ENCODE measurements at places on chromosomes 1 and 21.

- DNase-seq, result no peak
These were observed 177.3 kb downstream of the CHRM3 start for GRCh38 chr1:239563681-239564080.

DNA sequence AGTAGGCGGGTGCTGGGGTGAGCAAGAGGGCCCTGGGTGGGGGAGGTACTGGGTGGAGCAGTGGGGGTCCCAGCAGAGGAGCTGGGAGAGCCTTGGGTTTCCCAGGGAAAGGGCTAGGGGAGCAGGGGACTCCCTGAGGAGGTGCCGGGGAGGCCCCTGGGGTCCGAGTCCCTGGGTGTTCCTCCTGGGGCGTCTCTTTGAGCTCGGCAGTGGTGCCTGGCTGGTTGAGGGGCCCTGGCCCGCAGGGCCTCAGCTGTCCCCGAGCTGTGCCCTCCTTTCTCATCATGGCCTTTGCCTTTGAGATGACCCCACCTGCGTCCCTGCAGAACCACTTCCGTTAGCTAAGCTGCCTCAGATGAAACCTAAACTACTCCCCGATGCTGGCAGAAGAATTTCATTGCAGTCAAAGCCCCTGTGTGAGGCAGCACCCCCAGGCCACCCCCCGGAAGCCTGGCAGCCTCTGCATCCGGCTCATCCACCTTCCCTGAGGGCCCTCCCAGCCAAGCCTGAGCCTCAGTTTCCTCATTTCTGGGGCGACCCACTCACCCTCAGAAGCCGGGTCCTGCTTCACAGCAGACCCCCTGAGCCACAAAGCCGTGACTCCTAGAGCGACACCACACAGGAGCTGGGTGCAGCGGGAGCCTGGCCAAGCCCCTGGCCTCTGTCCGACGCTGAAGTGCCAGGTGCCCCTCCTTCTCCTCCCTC is 43.5 kb upstream of the TRAPPC10 start:
- no peak for DNase-seq

DNA sequence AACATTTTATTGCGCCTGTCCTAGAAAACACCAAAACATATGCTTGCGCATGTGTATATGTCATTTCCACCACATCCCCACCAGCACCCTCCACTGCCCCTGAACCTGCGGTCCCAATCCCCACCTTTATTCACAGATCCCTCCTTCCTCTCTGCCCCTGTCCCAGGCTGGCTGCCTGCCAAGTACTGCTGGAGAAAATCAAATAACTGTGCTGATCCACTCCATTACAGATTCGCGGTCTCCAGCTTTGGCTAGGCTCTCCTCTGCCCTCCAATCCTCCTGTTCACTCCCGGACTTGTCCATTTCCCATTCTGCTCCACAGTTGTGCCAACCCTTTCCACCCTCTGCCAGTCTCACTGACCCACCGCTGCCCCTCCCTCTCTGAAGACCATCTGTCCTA is 59.3 kb upstream of the GJB5 start:
- no peak for DNase-seq

DNA sequence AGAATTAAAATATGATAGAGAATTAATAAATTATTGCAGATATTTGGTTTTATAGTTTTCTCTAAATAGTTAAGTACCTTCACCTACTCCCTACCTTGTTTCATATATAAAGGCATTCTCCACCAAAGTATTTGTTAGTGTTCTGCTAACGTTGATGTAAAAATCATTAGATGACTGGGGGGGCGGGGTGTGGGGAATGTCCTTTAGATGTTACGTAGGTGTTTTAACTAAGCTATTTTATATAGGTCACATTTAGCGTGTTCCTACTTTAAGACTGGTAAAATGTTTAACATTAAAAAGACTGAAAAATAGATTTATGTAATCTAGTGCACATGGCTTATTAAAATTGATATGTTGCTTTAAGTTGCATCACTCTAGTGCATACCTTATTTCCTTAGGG is 48.6 kb downstream of the PTPRC start:
- DNase-seq, result no peak

- DNase-seq, result no peak
These were observed 31.9 kb downstream of the MTARC1 start for GRCh38 chr1:220818421-220819173.

GRCh38 chr1:88145752-88146151 is 538.3 kb upstream of the PKN2 start:
- no peak for DNase-seq

DNA sequence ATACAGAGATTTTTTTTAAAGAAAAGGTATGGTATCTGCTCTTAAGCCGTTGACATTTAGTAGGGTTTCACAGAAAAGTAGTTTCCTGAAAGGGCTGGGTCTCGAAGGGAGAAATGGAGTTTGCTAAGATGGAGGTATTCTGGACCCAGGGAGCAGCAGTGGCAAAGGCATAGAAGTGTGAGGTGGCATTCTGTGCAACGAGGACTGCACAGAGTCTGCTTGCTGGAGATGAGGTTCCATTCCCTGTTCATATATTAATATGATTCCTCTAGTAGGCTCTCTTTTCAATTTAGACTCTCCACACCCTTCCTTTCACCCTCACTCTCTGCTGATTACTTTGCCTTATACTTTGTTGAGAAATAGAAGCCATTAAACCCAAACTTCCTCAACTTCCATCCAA is 38.5 kb upstream of the PODN start:
- DNase-seq, result no peak

- DNase-seq, result no peak
These were observed 13.1 kb downstream of the RNF220 start for GRCh38 chr1:44418022-44418673.

- no peak for DNase-seq
These were observed 128.2 kb downstream of the APP start for GRCh38 chr21:26042181-26042876.

GRCh38 chr1:90616395-90616794 is 100.7 kb downstream of the BARHL2 start:
- DNase-seq, result peak; percentile 72

DNA sequence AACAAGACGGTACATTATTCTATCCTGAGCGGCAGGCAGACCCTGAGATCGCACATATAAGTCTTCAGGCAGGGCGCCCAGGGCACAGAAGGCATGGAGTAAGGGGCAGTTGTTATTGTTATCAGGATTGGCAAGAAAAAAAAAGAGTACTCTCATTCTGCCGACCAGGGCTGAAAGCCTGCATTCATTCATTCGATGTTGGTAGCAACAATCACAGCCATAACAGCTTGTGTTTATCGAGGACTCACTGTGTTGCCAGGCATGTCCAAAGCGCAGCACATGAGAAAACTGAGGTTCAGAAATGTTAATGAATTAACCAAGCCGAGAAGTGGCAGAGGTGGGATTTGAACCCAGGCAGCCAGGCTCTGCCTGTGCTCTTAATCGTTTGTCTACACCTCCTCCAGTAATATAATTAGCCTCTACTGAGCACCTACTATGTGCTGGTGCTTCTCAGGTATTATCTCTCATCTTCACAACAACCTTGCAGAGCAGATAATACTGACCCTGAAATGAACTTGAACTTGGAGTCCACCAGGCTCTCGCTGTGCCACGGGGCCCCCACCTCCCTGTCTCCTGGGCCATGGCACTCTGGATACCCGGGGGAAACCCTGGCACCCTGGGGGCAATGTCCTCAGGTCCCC is 56.2 kb downstream of the TAS1R2 start:
- DNase-seq, result no peak

DNA sequence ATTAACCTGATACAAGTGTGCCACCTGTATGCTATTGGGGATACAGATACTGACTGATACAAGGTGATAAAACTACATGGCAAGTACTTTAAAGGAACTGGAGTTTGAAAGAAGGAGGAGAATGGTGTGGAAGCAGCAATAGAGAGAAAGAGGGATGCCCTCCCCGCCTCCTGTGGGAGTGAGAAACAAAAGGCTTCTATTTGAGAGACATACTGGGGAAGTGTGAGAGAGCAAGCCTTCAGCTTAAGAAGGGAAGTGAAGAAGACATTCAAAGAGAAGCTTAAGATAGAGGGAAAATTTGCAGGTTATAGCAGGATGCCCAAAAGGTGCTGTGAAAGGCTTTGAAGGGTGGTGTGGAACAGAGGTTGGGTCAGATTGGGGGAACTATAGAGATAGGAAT is 7.7 kb upstream of the ALG14 start:
- DNase-seq, result no peak

GRCh38 chr1:169680377-169681019 is 30.9 kb downstream of the SELL start:
- no peak for DNase-seq

GRCh38 chr1:232225336-232226131 is 404.4 kb downstream of the SIPA1L2 start:
- no peak for DNase-seq

DNA sequence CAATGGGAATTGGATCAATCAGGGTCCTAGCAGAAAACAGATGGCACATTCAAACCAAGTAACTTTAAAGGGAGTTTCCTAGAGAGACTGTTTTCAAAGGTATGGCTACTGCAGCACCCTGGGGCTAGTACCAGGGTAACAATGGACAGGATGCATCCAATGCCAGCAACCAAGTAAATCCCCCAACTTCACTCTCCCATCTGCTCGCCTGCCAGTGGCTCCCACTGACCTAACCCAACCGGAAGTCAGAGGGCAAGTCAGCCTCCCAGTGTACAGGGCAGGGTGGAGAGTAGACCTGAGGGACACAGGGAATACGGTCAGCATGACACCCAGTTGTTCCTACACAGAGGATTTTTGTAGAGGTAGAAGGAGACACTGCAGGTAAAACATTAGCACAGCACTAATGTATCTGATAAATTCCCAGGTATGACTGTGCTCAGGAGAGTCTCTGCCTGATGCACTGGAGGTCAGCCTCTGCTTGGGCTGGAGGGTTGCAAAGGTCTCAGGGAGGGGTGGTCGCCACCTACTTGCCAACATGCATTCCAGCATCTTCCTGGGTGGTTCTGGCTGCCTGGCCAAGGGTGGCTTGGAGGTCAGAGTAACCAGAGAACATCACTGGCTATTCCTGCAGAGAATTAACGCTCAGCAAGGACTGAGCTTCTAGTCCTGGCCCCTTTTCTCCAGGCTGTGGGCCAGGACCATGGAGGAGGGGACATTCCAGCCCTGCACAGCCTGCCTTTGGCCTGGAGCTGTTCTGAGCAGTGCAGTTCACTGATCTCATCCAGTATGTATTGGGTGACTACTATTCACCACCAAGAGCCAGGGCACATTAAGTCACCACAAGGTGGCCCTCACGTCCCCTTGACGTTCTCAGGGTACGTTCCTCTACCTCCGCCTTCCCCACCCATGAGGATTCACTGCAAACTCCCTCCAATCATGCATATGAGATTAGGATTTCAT is 5.1 kb upstream of the GJA4 start:
- DNase-seq, result peak; percentile 59

DNA sequence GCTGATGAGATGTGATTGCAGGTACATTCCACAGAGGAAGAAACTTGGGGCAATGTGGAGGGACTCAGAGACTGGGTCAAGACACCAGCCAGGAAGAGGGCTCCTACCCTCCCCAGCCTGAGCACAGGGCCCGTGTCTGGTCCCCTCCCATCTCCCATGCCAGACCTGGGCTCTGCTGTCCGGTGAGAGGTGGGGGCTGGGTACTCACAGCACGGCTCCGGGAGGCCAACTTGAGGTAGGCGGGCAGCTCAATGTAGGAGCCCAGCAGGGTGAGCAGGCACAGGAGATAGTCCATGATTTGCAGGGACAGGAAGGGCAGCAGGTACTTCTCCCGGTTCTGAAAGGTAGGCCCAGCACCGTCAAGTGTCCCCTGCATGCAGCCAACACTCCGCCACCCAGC is 16.2 kb upstream of the MATN1 start:
- no peak for DNase-seq

DNA sequence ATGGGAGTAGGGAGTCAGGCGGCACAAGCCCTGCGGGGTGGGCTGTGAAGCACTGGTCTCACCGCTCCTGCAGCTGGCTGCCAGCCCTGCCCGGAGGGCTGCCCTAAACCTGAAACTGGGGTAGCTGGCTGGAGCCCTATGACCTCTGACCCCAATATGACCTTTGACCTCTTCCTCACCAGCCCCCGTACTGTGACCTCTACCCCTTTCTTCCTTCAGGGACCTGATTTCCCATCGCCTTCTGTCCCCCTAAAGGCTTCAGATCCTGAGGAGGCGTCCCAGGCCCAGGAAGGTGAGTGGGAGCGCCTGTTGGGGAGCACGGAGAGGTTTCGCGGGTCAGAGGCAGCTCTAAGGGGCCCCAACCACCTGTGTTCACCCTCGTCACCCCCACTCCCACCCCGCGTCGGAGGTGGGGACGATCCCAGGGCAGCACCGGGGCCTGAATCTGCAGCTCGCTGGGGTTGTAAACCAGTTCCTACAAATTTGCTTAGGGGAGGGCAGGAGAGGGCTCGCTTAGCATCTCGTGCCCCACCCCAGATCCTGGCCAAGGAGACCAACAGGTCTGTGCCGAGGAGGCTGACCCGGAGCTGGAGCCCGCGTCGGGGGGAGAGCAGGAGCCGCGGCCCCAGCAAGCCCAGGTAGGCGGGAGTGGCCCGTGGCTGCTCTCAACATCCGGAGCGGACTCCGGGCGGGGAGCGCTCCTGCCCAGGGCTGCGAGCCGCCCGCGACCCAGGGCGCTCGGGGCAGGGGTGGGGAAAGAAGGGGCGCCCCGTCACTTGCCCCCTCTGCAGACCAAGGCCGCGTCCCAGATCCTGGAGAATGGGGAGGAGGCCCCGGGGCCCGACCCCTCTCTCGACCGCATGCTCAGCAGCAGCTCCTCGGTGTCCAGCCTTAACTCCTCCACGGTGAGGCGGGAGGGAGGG is 7.3 kb downstream of the SYTL1 start:
- peak; percentile 86 for DNase-seq

- no peak for DNase-seq
These were observed 4.4 kb upstream of the FASLG start for GRCh38 chr1:172654535-172654934.

- DNase-seq, result no peak
These were observed 15.3 kb upstream of the TMCO2 start for GRCh38 chr1:40232444-40232843.

DNA sequence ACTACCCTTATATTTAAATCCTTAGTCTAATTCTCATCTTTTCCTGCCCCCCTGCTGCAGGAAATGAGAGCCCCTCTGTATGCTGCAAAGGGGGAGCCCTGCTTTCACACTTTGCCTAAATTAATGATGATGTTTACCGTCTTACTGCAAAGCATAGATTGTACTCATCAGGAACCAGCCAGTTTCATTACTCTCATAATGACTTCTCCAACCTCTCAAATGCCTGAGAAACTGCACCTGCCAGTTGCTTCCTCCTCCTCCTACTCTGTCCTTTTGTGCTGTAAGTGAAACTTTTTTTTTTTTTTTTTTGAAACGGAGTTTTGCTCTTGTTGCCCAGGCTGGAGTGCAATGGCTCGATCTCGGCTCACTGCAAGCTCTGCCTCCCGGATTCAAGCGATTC is 101.7 kb downstream of the ADSS2 start:
- DNase-seq, result no peak

Measured in K562 (cell line).